CD4-positive, alpha-beta T cell treated with Interleukin-21 for 1 hour (primary cell): ENCODE measurements at places on chromosomes 2 and 18.

- DNase-seq: no peak
Measured at GRCh38 chr2:63023444-63023843, 27.2 kb upstream of the OTX1 start.

DNA sequence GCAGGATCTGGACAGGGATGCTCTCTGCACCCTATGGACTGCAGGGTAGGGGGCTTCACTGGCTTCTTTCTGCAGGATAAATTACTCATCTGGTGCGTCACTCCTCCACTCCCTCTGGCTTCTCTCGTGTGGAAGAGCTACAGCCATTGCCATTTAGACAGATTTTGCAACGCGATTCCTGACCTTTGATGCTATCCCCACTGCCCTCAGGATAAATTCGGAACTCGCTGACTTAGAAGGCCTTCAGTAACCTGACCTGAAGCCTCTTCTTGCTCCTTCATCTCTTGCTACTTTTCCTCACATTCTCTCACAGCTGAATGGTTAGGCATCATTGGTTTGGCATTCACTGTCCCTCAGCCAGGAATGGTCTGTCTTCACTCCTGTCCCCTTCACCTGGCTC lies 5.3 kb downstream of the NIFK start:
- DNase-seq: no peak

GRCh38 chr2:155372969-155373368 lies 674.5 kb downstream of the KCNJ3 start:
- DNase-seq: no peak

DNA sequence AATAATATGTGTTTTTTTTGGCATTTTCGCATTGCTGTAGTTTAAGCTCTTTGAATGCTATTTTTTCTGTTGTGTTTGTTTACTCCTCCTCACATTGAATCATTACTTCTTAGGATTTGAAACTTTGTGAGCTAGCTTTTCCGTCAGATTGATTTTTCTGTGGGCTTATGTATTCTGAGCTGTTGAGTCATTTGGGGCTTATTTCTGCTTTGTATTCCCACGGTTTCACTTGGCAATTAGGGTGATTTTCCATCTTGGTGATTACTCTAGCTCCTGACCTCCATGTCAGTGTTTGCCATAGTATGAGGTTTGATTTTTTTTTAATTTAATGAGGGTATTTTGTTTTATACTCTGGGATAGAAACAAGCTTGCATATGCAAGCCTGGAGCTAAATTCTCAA lies 200.0 kb downstream of the CCDC102B start:
- DNase-seq: no peak

GRCh38 chr2:105865222-105865913 lies 120.7 kb downstream of the NCK2 start:
- DNase-seq: no peak

GRCh38 chr2:134335601-134336000 lies 81.7 kb downstream of the MGAT5 start:
- no peak for DNase-seq

- no peak for DNase-seq
Measured at GRCh38 chr2:134098321-134098720, 155.6 kb upstream of the MGAT5 start.

GRCh38 chr2:23516520-23517256 lies 131.7 kb downstream of the KLHL29 start:
- DNase-seq: no peak

- DNase-seq: no peak
Measured at GRCh38 chr2:72963423-72964145, 46.3 kb downstream of the EMX1 start.

- peak; percentile 74 for DNase-seq
Measured at GRCh38 chr2:237968048-237968862, 1.4 kb downstream of the UBE2F start.

DNA sequence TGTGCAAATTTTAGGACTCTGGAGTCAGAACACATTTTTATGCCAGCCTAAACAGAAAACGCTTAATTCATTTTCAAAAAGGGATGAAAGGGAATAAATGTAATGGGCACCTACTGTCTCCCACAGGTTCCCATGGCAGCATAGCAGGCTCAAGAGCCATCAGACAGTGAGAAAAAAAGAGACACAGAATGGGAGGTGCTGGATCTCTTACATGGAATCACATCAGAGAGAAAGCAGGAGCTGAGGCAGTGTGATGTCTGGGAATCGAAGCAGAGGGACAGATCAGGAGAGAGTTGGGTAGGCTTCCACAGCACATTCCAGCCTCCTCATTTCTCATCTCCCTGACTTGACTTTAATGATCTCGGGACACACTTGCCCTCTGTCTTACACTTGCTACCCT lies 684.3 kb downstream of the KCNJ3 start:
- no peak for DNase-seq

DNA sequence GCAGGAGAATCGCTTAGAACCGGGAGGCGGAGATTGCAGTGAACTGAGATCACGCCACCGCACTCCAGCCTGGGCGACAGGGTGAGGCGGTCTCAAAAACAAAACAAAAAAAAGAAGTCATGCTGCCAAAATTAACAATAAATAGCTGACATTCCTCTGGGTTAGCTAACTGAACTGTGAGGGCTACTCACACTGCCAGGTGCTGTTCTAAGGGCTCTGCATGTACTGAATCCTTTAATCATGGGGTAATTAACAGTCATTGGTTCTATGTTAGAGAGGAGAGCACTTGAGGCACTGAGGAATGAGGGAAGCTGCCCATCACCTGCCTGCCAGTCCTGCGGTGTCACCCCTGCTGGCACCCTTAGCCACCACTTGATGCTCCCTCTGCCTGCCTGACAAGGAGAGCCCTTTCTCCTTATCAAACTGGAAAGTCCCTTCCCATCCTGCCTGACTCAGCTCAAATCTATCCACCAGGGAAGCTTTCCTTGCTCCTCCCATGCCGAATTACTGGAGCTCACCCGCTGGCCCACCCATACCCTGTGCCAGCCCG lies 73.0 kb upstream of the RIOK3 start:
- no peak for DNase-seq

DNA sequence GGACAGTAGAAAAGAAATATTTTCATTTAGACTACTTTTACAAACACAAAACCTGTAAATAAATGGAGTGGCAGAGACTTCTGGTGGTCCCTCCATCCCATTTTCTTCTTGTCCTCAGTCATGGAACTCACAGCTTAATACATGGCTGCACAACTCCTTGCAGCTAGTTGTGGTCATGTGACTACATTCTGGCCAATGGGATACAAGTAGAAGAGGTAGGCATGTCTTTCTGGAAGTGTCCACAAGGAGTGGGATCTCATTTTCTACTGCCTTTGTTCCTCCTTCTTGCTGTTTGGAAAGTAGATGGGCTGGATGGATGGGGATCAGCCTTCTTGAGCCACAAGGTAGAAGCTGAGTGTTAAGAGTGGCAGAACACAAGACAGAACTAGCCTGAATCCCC lies 555.8 kb downstream of the SATB2 start:
- DNase-seq: no peak

DNA sequence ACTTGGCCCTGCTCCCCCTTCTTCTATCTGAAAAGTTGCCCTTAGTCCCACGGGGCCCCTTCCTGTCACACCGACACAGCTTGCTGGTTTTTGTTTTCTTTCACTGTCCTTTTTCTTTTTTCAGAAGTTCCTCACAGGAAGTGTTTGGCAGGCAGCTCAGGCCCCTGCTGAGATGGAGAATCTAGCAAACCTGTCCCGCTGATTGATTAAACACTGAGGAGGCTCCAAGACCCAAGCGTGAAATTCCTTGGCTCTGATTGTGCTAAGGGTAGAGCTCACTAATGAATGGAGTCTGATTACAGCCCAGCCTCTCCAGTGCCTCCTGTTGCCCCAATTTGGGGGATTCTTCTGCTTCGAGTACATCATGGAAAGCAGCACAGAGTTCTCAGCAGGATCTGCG lies 365.9 kb upstream of the MEX3C start:
- no peak for DNase-seq

GRCh38 chr2:86213056-86213455 lies 13.8 kb downstream of the MRPL35 start:
- DNase-seq: no peak

GRCh38 chr2:222776792-222777191 lies 84.0 kb upstream of the ACSL3 start:
- DNase-seq: no peak

DNA sequence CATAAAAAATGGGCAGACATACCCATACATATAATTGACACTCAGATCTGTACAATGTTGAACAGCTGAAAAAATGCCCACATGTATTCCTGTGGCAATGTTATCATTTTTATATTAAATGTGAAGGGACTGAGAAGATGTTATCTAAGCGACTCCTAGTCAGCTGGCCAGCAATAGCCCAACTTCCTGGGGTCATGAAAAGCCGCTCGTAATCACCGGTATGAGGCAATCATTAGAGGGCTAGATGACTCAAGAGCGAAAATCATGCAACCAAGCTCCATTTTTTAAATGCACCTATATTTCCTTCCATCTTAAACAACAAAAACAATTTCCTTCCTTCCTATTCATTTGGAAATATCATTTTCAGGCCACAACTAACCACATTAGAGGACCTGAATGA lies 274.6 kb upstream of the CCDC68 start:
- no peak for DNase-seq

GRCh38 chr18:53682796-53683195 lies 541.7 kb downstream of the MBD2 start:
- no peak for DNase-seq

GRCh38 chr2:124804014-124804940 lies 779.2 kb downstream of the CNTNAP5 start:
- peak; percentile 1 for DNase-seq

DNA sequence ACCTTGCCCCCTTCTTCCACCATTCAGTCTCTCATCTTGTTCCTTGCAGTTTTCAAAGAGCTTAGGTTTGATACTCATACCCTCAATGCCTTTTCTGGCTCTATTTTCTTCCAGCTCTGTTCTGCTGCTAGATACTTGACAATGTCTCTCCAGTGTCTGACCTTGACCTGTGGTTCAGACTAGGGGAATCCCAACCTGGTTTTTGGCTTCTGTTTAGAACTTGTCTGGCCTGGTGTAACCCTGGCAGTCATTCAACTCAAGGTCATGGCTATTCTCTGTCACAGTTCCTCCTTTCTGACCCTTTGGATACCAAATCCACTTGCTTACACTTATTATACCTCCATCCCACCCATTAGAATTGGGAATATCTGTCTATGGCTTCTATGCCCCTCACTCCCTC lies 31.8 kb upstream of the IMP4 start:
- no peak for DNase-seq

GRCh38 chr2:134110532-134110931 lies 143.3 kb upstream of the MGAT5 start:
- DNase-seq: no peak

DNA sequence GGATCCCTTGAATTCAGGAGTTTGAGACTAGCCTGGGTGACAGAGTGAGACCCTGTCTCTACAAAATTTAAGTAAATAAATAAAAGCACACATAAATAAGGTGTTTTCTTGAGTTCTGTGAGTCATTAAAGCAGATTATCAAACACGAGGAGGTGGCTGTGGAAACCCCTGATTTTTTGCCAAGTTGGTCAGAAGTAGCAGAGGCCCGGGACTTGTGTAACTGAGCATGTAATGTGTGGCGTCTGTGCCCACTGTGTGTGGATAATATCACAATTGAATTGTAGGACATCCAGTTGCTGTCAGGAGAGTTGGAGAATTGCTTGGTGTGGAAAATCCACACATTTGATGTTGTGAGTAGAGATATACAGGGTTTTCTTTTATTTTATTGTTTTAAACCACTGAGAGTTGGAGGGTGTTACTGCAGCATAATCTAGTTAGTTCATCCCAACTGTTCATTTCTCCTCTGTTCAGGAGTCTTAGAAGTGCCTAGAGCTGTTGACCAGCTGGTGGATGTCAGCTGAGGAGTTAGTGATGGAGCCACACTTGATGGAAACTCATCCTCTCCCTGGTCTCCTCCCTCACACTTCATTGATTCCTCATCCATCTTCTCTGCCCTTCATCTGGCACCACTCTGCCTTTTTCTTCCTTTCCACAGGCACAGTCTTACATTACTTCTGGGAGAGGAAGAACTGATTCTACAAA lies 45.9 kb upstream of the RHOB start:
- no peak for DNase-seq

DNA sequence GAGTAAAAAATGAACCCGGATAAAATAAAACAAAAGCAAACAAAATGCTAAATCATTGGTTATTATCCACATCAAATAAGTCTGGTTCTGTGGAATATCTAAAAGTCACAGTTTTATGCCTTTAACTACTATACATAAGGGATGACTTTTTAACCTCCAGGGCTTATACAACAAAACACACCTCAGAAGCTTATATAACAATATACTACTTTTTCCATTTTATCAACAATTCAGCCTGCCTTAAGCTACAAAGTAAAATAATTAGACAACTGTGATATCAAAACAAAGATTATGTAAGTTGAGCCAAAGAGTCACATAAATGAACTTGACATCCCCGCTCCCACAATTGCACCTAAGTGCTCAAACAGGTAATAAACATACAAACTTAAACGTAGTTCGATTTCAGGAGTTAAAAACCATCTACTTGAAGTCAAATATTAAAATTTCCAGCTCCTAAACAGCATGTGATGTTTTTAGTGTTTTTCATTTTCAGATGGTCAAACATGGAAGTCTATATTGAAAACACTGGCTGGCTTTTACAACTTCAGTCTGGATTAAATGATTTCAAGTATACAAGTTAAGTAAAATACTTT lies 54.7 kb downstream of the ATIC start:
- no peak for DNase-seq

- DNase-seq: no peak
Measured at GRCh38 chr2:155250800-155251199, 552.3 kb downstream of the KCNJ3 start.

- no peak for DNase-seq
Measured at GRCh38 chr2:234964631-234965461, 13.0 kb downstream of the SH3BP4 start.

GRCh38 chr2:181196401-181196800 lies 216.0 kb downstream of the UBE2E3 start:
- no peak for DNase-seq

DNA sequence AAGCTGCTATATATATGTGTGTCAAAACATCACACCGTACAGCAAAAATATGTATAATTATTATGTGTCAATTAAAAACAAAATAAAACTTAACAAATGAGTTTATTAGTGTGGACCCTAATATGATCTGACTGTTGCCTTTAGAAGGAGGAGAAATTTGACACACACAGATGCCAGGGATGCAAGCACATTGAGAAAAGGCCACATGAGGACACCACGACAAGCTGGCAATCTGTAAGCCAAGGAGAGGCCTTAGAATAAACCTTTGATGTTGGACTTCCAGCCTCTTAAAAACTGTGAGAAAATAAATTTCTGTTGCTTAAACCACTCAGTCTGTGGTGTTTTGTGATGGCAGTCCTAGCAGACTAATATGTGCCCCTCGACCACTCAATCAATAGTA lies 214.7 kb downstream of the KCNS3 start:
- DNase-seq: no peak

DNA sequence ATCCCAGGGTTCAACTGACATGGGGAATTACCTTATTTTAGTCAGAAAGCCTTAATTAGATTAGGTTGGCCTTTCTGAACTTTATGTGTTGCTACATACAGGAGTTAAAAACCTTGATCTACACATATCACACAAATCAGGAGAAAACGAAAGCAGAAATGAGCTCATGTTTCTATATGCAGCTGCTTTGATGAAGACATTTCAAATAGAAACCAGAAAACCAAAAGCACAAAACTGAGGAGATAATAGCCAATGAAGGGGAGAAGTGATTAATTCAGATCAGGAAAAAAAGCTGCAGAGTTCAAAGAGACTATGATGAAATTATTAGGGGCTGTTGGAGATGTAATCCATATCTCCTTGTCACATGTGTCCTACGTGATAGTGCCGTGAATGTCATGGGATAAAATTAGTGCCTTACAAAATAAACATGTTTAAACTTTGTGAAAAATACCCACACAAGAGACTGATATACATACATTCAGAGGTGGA lies 255.0 kb downstream of the CAMKMT start:
- DNase-seq: peak; percentile 23

- no peak for DNase-seq
Measured at GRCh38 chr2:231455222-231455621, 9.1 kb downstream of the NCL start.
